ENCODE measurements at places on chromosomes 16 and 17. TPM values are rescaled to one million over a fixed set of nuclear protein-coding genes. Genes with fewer than 3 reads are reported as not detected.

Gene EVI2B
- total RNA-seq = 4.0 TPM

Gene KIF19
- 0.39 TPM for total RNA-seq

Gene ACSM2A
- 0.10 TPM for total RNA-seq

Gene FTO
- total RNA-seq = 113 TPM

Gene EVPL
- 43.7 TPM for total RNA-seq

Gene RSAD1
- total RNA-seq = 19.4 TPM

Gene CD300LF
- total RNA-seq = 0.49 TPM

Gene KRT28
- 152 TPM for total RNA-seq

Gene CDR2
- 19.8 TPM for total RNA-seq

Gene CCL15
- total RNA-seq = not detected

Gene KPNB1
- total RNA-seq = 142 TPM

Gene IRX3
- total RNA-seq = 13.1 TPM

Gene KRT20
- total RNA-seq = 0.39 TPM

Gene SLC13A5
- total RNA-seq = not detected

Gene SCN4A
- total RNA-seq = 5.2 TPM

Gene CX3CL1
- 2.6 TPM for total RNA-seq

Gene TMEM100
- 21.2 TPM for total RNA-seq

Gene CRYBA1
- total RNA-seq = not detected

Gene PRRT2
- 3.6 TPM for total RNA-seq

Gene IGFBP4
- total RNA-seq = 73.4 TPM

Gene NACA2
- not detected for total RNA-seq

Gene ACTG1
- total RNA-seq = 2,123 TPM
